Uterus (tissue), 4 donors: ENCODE measurements at places on chromosomes 1 and 21.
A peak's percentile ranks its signal among the peaks of the same experiment; 100 is the strongest.

DNA sequence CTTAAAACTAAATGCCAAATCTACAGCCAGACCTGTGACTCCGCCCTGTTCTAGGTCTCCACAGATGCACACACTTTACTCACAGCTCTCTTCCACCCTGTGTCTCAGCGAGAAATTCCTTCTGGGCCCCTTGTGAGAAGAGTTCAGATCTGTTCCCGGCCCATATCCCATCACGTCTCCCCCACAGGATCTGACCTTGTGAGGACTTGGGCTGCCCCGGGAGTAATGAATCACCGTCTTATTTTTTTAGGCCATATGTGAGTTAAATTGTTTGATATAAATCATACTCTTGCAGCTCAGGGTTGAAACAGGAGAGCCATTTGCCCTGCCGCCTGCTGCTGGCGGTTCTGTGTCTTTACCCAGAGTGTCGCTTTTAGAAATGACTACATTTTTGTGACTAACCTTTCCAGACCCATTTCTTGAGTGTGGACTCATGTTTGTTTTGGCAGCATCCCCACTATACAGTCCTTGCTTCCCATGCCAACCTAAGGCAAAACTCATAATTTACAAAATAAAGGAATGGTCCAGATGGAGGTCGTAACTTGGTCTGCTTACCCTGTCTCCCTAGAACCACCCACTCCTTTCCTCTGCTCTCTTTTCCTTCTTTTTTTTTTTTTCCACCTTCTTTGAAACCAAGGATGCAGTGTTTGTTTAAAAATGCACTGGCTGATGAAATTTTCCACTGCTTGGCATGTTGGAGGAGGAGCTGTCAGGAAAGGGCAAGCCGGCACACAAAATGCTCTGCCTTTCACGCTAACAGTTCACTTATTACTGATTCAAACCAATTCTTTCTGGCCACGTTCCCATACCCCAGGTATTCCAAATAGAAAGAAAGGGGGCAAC lies 98.0 kb upstream of the C1orf105 start:
- H3K36me3 ChIP-seq = no peaks in the 10 kb centered on the region
- peak; percentile 67 for DNase-seq
- H3K4me3 ChIP-seq = peak overlapping the region; percentile 13
- peak overlapping the region; percentile 83 for H3K27ac ChIP-seq

DNA sequence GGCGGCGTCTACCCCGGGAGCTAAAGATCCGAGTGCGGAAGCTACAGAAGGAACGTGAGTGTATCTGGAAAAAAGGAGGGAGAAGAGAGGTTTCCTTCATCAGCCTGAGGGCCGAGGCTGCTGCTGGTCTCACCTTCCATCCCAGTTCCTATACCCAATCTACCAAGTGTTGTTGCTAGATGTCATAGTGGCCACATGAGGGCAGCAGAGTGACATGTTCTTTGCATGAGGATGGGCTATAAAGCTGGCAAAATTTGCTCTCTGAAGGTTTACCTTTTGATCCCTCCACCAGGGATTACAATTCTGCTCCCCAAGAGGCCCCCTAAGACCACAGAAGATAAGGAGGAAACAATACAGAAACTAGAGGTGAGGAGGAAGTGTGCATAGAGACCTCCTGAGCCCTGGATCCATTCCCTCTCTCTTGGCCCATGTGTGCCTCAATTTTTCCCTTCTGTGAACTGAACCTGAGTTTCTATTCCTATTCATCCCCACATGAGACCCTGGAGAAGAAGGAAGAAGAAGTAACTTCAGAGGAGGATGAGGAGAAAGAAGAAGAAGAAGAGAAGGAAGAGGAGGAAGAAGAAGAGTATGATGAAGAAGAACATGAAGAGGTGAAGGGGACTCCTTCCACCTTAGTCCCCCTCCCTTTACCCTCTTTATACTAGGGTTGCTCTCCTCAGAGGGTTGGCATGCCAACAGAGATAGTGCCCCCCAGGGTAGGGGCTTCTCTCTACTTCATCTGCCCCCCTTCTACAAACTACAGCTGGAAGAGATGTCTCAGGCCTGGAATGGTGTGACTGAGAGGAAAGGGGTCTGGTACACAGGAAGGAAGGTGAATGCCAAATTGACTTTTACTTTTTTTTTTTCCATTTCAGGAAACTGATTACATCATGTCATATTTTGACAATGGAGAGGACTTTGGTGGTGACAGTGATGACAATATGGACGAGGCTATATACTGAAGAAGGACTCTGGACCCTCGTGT lies 13.3 kb downstream of the POLR3GL start:
- H3K36me3 ChIP-seq = no peaks in the 10 kb centered on the region
- no peaks in the 10 kb centered on the region for H3K27me3 ChIP-seq
- H3K27ac ChIP-seq = peak overlapping the region; percentile 100
- H3K4me3 ChIP-seq = no peak overlapping the region

- H3K36me3 ChIP-seq = no peaks in the 10 kb centered on the region
- DNase-seq = no peak
- H3K27ac ChIP-seq = no peak overlapping the region
- no peak overlapping the region for H3K4me3 ChIP-seq
- no peaks in the 10 kb centered on the region for H3K27me3 ChIP-seq
Measured at GRCh38 chr1:7590426-7590790, 180.7 kb upstream of the VAMP3 start.

DNA sequence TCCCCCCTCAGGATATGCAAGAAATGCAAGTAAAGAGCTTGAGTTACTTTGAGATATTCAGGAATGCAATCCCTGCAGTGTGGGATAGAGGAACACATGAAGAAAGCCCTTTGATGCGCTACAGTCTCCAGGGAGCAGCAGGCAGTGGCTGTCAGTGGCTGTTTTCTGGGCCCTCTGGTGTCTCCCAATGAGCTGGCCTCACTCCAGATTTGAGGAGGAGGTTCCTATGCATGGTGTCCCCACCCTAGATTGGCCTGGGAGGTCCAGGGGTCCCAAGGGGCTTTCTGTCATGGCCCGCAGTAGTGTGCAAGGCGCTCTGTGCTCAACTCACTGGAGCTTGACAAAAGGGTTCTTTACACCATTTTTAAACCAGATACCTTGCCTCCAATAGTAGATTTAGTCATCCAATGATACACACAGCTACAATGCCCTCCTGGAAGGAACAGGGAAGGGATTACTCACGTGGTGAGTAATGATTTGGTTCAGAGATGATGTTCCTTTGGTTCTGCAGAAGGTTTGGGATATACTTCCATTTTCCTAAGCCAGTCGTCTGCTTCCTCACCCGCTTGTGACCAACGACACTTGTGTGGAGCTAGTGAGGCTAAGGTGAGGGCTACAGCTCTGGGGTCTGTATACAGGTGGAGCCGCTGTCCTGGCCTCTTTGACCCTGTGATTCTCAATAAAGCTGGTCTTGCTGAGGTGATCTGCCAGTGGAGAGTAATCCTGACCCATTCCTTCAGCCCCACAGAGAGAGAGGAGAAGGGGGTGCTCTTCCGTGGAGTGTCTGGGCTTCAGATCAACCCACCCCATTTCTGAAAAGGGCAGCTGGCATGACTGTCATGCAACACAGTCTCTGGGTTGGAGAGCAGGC lies 6.6 kb downstream of the BATF3 start:
- no peaks in the 10 kb centered on the region for H3K27me3 ChIP-seq
- no peak for DNase-seq
- no peaks in the 10 kb centered on the region for H3K4me1 ChIP-seq
- no peak overlapping the region for H3K4me3 ChIP-seq
- no peaks in the 10 kb centered on the region for H3K36me3 ChIP-seq

- DNase-seq = no peak
- H3K36me3 ChIP-seq = no peaks in the 10 kb centered on the region
- peak overlapping the region; percentile 73 for H3K27ac ChIP-seq
- no peaks in the 10 kb centered on the region for H3K4me1 ChIP-seq
- no peak overlapping the region for H3K4me3 ChIP-seq
- no peaks in the 10 kb centered on the region for H3K27me3 ChIP-seq
Measured at GRCh38 chr1:44644806-44645205, 29.5 kb downstream of the TMEM53 start.

- H3K4me3 ChIP-seq = no peak overlapping the region
- H3K36me3 ChIP-seq = no peaks in the 10 kb centered on the region
- no peaks in the 10 kb centered on the region for H3K27me3 ChIP-seq
- no peaks in the 10 kb centered on the region for H3K4me1 ChIP-seq
- no peak for DNase-seq
Measured at GRCh38 chr1:33099290-33100118, 18.6 kb downstream of the AZIN2 start.

DNA sequence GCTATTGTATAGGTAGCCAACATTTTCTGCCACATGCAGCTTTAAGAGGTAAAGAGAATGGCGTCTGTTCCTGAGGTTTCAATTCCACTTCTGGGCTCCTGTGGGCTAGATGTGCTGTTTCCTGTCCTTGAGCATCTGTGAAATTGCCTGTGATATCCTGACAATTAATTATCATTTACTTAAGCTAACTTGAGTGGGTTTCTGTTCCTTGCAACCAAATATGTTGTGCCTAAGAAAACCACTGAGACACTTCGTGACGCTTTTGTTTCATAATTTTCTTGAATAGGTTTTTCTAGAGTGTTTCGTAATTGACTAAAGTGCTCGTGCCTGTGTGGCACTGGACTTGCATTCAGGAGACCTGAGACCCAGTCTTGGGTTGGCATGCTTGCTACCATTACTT lies 127.3 kb upstream of the POU3F1 start:
- H3K36me3 ChIP-seq = no peaks in the 10 kb centered on the region
- H3K4me3 ChIP-seq = no peak overlapping the region
- DNase-seq = no peak
- H3K27me3 ChIP-seq = no peaks in the 10 kb centered on the region

DNA sequence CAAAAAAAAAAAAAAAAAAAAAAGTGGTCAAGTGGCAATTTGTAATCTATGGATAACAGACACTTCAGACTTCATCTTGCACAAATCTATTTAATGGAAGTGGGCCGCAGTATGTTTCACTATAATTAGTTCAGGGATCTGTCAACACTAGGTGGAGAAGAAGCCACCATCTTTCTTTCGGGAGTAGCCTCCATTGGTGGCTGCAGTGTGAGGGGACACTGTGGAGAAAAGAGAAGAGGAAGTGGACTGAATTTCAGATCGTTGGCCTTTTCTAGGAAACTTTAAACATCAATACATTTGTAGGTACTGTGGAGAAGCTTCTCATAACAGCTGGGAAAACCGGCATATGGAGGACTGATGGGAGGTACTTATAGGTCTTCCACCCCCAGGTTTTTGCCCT lies 8.0 kb upstream of the ELAPOR1 start:
- H3K4me1 ChIP-seq = no peaks in the 10 kb centered on the region
- DNase-seq = no peak
- no peaks in the 10 kb centered on the region for H3K27me3 ChIP-seq
- no peak overlapping the region for H3K4me3 ChIP-seq
- H3K27ac ChIP-seq = no peak overlapping the region
- no peaks in the 10 kb centered on the region for H3K36me3 ChIP-seq

DNA sequence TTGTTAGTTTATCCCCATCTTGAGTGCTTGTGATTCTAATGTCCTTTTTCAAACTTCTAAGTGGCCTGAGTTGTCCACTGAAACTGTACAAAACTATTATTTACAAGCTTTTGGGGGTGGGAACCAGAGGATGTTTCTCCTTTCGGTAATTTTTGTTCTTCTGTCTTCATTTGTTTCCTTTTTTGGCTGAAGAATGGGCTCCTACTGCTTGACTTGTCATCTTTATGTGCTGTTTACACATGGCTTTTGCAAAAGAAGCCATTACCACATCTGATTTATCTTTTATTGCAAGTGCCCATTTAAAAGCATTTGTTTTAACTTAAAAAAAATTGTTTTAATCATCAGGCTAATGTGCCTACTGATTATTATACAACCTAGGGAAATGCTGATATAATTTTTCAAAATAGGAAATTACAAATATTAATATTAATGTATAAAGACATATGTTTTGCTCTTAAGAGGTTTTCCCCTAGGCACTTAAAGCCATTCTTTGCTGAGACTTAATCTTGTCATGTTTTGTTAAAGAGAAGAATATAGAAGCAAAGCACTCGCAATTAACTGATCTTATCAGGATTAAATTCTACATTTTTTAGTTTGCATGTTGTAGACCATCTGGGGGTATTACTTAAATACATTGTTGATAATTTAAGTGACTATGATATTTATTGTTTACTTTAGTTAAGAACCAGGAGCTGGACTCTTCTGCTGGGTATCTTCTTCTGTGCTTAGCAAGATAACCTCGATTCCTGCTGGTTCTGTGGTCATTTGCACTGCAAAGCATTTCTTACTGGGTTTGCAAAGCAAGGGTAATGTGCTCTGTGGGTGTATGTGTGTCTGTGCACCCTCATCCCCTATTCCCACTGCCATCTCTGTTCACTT lies 40.1 kb downstream of the TMEM200B start:
- H3K36me3 ChIP-seq = no peaks in the 10 kb centered on the region
- H3K27ac ChIP-seq = peak overlapping the region; percentile 90
- DNase-seq = no peak
- H3K4me1 ChIP-seq = no peaks in the 10 kb centered on the region
- H3K4me3 ChIP-seq = peak overlapping the region; percentile 23
- no peaks in the 10 kb centered on the region for H3K27me3 ChIP-seq

DNA sequence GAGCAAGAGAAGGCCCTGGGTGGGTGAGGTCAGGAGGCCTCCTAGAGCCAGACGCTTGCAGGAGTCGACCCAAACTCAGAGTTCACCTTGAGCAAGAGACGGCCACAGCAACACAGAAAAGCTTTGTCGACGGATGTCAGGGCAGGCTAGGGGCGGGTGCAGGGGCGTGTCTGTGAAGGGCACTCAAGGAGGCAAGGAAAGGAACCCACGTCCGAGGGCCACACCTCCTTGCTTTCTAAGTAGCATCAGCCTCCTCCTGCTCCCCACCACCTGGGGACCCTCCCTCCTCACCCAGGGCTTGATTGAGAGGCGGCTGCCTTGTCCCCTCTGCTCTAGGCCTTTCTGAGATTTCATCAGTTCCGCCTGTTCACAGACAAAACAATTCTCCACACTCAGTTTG lies 92.1 kb downstream of the OMA1 start:
- no peaks in the 10 kb centered on the region for H3K36me3 ChIP-seq
- no peak for DNase-seq
- H3K4me1 ChIP-seq = no peaks in the 10 kb centered on the region
- H3K4me3 ChIP-seq = no peak overlapping the region
- H3K27ac ChIP-seq = no peak overlapping the region

GRCh38 chr1:204391629-204392028 lies 20.0 kb downstream of the PPP1R15B start:
- no peak overlapping the region for H3K27ac ChIP-seq
- H3K4me3 ChIP-seq = no peak overlapping the region

- peak overlapping the region; percentile 96 for H3K27ac ChIP-seq
- H3K27me3 ChIP-seq = no peaks in the 10 kb centered on the region
- no peak for DNase-seq
- H3K4me1 ChIP-seq = no peaks in the 10 kb centered on the region
- no peaks in the 10 kb centered on the region for H3K36me3 ChIP-seq
- peak overlapping the region; percentile 64 for H3K4me3 ChIP-seq
Measured at GRCh38 chr1:44673675-44674112, 587 bp downstream of the TMEM53 start.

DNA sequence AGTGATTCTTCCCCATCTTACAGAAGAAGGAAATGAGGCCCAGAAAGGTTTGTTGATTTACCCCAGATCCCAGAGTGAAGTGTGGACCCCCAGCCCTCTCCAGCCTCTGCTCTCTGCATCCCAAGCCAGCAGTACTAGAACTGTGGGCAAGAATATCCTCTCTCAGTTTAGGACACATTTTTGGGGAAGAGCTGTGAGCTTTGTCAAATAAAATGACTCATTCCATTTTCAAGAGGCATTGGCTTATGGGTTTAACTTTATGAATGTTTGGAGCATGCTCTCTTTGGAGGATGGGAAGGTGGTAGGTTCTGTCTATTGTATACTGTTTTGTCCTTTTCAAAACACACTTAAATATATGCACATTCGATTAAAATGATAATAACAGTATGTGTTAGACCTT lies 70.6 kb upstream of the CNTN2 start:
- H3K27ac ChIP-seq = no peak overlapping the region
- DNase-seq = no peak
- no peaks in the 10 kb centered on the region for H3K27me3 ChIP-seq
- no peaks in the 10 kb centered on the region for H3K4me1 ChIP-seq
